Left cardiac atrium (tissue), 4 donors: ENCODE measurements at places on chromosomes 5 and 9. TPM values are rescaled to one million over a fixed set of nuclear protein-coding genes. Genes with fewer than 3 reads are reported as not detected.

The PCDHB7 gene
- 1.0 TPM for total RNA-seq

The IFNA21 gene
- not detected for total RNA-seq

The TRPM3 gene
- 1.2 TPM for total RNA-seq

The IL33 gene
- total RNA-seq, result 50.1 TPM

The DCTN3 gene
- 109 TPM for total RNA-seq

The NPDC1 gene
- total RNA-seq, result 87.3 TPM

The ZCCHC9 gene
- 16.0 TPM for total RNA-seq

The FOXD1 gene
- 0.09 TPM for total RNA-seq

The GRM6 gene
- not detected for total RNA-seq

The FOXI1 gene
- total RNA-seq, result not detected

The HEXB gene
- 80.1 TPM for total RNA-seq

The GRIN3A gene
- 0.59 TPM for total RNA-seq

The PCDHA13 gene
- 0.27 TPM for total RNA-seq

The THBS4 gene
- 9.2 TPM for total RNA-seq

The MAPK9 gene
- total RNA-seq, result 38.8 TPM

The CTXN3 gene
- not detected for total RNA-seq

The NME5 gene
- total RNA-seq, result 2.7 TPM

The GPR151 gene
- total RNA-seq, result not detected

The GFPT2 gene
- 27.3 TPM for total RNA-seq
